A673 (cell line): ENCODE measurements at places on chromosomes 2 and 18.
A peak's percentile ranks its signal among the peaks of the same experiment; 100 is the strongest.

GRCh38 chr2:675460-675859 lies 1.7 kb downstream of the TMEM18 start:
- no peak for DNase-seq

GRCh38 chr2:84940088-84940470 lies 30.9 kb upstream of the KCMF1 start:
- no peak for DNase-seq

GRCh38 chr18:75114231-75114764 lies 94.6 kb downstream of the PTGR3 start:
- no peak for DNase-seq

DNA sequence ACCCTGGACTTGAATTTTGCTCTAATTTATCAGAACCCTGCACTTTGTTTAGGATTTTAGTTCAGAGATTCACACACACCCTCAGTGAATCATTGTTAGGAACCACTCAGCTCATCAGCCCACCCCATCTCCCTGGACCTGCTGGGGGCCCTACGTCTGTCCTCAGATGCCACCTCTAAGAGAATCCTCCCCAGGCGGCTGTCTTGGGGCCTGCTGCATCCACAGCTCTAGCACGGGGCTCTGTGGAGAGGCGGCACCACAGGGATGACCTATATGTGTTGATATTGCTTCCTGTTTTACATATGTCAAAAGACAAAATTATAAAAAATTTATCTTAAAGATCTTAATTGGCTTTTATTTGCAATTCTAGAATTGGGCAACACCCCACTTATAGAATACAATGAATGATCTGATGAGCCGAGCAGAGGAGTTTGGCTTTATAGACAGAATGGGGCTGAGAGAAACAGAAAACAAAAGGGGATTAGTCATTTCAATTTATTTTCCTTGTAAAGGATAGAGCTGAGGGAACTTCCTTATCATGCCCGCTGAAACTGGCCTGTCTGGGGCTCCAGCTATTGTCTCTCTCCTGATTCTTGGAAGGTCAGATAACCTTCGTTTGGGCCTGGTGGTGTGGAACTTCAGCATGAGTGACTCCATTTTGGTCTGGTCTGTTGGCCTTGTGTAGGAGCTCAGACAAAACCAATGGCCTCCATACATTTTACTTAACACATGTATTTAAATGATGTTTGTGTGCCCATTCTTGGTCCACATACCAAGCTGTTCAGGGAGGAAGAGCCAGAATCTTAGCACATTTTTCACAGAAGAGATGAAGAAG lies 1.4 kb downstream of the MYO7B start:
- no peak for DNase-seq

GRCh38 chr2:177897278-177897677 lies 175.3 kb downstream of the PDE11A start:
- DNase-seq = no peak

- DNase-seq = no peak
Measured at GRCh38 chr2:222054813-222055212, 244.0 kb downstream of the PAX3 start.

GRCh38 chr2:187299122-187299906 lies 148.7 kb downstream of the CALCRL start:
- peak; percentile 50 for DNase-seq

GRCh38 chr18:911486-911885 lies 6.8 kb downstream of the ADCYAP1 start:
- DNase-seq = no peak

GRCh38 chr18:45054636-45055035 lies 373.9 kb downstream of the SETBP1 start:
- no peak for DNase-seq

GRCh38 chr2:235876099-235876679 lies 292.0 kb downstream of the GBX2 start:
- DNase-seq = no peak

- peak; percentile 14 for DNase-seq
Measured at GRCh38 chr18:45024357-45025088, 343.8 kb downstream of the SETBP1 start.

DNA sequence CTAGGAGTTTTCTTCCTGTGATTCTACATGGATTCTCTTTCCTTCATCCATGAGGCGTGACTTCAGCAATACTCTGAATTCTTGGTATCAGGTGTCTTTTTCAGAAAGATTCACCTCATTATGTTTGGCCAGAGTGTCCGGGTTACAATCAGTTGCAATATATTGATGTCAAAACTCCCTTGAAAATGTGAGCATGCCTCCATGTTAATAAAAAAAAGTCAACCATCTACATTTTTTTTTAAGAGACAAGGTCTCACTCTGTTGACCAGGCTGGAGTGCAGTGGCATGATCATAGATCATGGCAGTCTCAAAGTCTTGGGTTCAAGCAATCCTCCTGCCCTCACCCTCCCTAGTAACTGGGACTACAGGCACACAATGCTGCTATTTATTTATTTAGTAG lies 80.9 kb upstream of the NEUROD1 start:
- DNase-seq = no peak

- no peak for DNase-seq
Measured at GRCh38 chr2:65053199-65053598, 3.0 kb upstream of the CEP68 start.

DNA sequence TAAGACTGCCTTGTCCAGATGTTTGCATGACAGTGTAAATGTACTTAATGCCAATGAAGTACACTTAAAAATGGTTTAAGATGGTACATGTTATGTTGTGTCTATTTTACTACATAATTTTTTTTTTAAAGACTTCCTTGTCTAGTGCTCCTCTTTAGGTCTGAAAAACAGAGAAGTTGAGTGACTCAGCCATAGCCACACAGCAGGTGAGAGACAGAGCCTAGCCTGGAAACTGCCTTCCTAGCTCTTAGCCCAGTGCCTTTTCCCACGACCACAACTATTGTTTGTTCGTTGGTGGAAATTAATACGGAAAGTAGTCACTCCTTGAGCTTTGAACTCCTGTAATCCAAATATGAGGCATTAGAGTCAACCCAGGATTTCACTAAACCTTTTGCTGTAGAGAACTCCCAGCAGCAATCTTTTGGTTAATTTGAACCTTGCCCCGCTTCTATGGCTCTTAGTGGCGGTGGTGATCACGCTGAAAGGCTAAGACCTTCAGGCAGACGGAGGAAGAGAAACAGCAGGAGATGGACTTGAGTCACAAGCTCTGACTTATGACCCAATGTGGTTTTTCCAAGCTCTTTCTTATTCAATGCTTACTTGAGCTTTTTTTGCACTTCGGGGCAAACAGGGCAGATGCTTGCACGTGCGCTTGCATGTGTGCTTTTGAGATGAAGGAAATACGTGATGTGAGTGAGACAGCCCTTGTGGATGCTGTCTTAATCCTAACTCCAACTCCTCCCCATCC lies 21.2 kb downstream of the TRIB2 start:
- DNase-seq = no peak

DNA sequence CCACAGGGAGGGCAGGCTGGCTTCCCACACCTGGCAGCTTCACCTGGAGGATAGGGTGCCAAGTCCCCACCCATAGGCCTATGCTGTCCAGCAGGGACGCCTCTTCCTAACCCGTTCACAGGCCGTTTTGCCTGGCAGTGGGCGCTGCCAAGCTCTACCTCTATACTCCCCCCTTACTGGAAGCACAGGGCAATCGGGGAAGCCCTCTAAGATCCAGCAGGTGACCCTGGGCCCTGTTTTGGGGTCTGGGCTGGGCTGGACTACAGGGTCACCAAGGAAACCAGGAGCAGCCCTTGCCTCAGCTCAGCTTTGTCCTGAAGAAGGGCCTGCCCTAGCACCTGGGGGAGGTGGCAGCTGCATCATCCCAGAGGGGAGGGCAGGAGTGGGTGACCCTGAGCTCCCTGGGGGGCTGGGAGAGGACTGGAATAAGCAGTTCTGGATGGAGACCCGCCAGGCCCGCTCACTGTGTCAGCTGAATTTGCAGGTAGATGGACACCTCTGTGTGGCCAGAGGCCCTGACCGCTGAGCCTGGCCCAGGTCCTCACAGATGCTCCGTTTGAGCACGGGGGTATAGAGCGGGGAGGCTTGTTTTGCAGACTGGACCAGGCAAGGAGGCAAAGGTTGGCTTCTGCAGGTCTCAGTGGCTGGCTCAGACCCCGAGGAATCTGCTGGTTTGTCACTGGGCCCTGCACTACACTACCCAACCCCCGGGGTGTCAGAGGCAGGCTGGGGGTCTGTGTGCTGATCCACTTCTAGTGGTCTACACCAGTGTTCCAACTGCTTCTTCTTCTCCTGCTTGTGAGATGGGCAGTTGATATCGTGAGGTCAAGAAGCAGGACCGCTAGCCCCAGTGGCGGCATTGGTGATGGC lies 163.1 kb downstream of the ASB1 start:
- no peak for DNase-seq

GRCh38 chr2:90069290-90069894 lies 1377.9 kb downstream of the RPIA start:
- peak; percentile 58 for DNase-seq

GRCh38 chr2:106581755-106582147 lies 94.6 kb downstream of the CD8B2 start:
- DNase-seq = no peak

- DNase-seq = no peak
Measured at GRCh38 chr2:181241797-181242196, 215.4 kb upstream of the ITGA4 start.

DNA sequence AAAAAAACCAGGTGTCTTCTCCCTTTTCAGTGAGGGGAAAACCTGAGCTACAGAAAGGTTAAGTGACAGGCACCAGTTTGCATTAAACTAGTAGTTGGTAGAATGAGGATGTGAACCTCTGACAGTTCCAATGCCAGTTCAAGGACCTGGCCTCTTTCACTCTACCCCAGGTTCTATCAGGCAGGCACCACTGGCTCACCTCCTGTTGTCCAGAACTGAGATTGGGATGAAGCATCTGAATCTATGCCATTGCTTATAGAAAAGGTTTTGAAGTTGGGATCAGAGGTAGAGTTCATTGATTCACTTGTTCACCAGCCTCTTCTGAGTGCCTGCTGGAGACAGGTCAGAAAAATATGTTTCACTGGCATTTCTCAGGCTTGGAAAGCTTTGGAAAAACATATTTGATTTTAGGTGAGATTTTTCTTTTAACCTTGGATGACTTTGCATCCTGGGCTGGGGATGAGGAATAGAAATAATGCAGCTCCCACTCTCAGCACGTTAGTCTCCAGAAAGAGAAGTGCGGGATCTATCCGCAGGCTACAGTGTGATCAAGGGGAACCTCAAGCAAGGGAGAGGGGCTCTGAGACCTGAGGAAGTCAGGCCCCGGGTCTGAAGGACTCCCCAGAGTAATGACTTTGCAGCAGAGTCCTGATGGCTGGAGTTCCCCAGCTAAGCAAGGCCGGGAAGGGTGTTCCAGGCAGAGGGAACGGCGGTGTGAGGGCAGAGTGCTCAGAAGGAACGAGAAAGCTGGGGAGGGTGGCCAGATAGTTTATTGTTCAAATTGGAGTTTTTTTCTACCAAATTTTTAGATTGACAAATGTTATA lies 250.3 kb downstream of the MYCN start:
- no peak for DNase-seq

DNA sequence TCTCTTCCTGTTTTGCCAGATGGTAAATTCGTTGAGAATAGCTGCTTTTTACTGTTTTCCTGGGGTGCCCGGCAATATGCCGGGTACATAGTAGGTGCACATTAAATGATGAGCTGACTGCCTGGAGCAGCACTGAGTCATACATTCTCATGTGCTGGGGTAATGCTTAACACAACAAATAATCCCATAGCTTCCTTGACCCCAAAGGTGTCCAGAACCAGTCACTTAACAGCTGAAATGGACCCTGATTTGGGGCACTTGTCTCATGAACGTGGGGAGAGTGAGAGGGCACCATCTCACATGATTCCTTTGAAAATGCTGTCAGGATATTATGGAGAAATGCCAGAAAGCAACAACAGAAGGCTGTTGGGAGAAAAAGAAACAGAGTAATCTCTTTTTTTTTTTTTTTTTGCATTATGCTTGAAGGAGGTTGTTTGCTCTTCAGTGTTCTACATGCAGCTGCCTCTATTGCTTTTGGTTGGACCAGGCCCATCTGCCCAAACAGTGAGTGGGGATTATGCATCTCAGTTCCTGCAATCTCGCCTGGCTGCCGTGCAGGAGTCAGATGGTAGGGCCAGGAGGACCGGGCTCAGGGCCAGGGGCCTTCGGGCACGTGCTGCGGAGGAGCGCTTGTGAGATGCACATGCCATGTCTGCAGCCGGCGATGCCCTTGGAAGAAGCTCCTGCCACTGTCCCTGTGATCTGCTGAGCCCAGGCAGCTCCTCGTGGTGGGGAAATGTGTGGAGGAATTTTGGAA lies 162.1 kb downstream of the SH3RF3 start:
- DNase-seq = no peak

GRCh38 chr2:60560734-60561644 lies 7.5 kb upstream of the BCL11A start:
- peak; percentile 56 for DNase-seq

GRCh38 chr2:128323555-128323931 lies 4.9 kb upstream of the HS6ST1 start:
- no peak for DNase-seq

DNA sequence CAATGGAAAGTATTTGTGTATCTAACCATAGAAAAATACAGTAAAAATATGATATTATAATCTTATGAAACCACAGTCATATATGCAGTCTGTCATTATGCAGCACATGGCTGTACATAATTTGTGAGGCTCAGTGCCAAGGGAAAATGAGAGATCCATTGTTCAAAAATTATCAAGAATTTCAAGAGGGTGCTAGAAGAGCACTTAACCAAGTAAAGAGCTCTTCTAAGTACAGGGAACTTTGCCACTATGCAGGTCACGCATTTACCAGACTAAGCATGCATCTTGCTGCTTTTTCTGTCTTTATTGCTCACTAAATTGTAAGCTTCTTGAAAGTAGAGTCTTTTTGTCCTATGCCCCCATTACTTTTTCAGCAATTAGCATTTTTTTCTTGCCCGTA lies 438.0 kb downstream of the LRP1B start:
- no peak for DNase-seq

- peak; percentile 64 for DNase-seq
Measured at GRCh38 chr2:159124441-159124911, 156.0 kb downstream of the TANC1 start.

DNA sequence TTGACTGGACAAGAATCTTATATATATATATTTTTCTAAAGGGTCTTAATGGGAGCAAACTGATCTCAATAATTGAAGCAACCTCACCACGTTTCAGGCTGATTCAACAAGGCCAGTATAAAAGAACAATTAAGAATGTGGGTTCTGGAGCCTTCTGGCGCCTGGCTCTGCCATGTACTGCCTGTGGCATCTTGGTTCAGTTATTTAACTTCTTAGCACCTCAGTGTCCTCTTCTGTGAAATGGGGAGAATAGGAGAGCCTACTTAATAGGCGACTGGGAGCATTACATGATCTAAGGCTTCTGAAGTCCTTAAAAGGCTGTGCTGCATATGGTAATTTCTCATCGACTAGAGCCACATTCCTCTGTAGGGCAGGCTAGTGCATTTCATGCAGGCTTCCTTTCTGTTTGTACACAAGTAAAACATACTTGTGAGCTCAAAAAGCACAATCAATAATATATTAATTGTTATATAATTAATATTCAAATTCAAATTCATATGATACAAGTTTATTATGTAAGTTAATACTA lies 118.4 kb upstream of the LYPD1 start:
- DNase-seq = no peak
